AG10803 (cell line): ENCODE measurements at places on chromosomes 1 and 21.

DNA sequence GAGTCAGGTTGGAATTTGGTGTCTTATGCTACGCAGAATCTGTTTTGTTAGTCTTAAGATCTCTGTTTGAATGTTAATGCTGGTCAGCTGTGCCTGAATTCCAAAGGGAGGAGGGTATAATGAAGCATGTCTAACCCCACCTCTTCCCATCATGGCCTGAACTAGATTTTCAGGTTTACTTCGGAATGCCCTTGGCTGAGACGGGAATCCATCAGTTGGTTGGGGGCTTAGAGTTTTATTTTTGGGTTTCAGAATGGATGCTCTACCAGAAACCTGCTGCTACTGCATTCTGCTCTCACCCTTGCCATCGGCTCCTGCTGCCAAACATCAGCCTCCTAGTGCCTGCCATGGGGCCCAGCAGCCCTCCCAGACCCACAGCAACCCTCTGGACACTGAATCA is 24.1 kb upstream of the ETV3 start:
- DNase-seq: no peak

DNA sequence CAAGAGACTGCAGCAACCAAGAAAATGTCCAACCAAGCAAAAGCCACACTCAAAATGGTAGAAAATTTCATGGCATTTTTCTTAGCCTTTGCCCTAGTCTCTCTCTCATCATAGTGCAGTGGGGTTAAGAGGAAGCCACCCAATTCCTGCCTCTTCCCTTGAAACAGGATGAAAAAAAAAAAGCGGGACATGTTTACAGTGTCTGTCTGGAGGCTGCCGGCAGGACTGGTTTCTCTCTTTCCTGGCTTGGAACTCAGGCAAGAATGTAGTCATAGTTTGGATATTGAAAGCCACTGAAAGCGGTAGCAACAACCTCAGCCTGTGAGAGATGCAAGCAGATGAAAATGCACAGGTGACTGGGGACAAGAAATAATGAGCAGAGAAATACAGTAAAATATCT is 13.3 kb upstream of the TNFSF18 start:
- DNase-seq: no peak

- DNase-seq: no peak
These were observed 54.1 kb downstream of the SERINC2 start for GRCh38 chr1:31467005-31467674.

- no peak for DNase-seq
These were observed 281.2 kb downstream of the SETD4 start for GRCh38 chr21:35779167-35779566.

DNA sequence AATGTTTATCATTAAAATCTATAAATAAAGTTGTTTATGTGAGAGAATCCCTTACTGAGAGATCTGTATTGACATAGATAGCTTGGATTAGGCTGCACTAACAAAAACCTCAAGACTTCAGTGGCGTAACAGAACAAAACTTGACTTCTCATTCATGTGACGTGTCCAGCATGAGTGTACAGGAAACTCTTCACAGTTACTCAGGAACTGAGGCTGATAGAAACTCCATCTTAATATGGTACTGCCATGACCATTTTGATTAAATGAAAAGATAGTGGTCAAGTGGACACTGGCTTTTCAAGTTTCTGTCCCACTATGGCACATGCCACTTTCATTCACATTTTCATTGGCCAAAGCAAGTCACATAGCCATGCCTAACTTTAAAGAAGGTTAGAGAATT is 3.7 kb downstream of the ST3GAL3 start:
- peak; percentile 80 for DNase-seq

DNA sequence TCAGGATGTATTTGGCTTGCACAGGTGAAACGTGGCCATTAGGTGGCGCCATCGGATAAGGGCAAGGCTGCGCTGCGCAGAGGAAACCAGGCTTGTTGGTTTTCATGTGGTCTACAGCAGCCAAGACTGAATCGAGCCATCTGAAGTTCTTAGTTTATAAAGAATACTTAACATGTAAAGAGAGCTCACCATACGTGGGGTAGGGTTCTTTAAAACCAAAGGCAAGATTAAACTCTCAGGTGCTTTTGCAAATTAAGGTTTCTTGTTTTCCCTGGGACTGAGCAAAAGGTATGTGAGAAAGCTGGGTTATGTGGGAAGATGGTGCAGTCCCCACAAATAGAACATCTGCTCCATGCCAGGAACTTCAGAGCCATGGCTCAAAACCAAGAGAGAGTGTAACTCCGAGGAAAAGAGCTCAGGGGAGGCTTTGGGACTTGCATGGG is 9.3 kb downstream of the MASP2 start:
- peak; percentile 83 for DNase-seq
